ENCODE measurements at places on chromosomes 12 and 14.

GRCh38 chr14:90791486-90791885 is 24.7 kb downstream of the TTC7B start:
- DNase-seq = no peak

DNA sequence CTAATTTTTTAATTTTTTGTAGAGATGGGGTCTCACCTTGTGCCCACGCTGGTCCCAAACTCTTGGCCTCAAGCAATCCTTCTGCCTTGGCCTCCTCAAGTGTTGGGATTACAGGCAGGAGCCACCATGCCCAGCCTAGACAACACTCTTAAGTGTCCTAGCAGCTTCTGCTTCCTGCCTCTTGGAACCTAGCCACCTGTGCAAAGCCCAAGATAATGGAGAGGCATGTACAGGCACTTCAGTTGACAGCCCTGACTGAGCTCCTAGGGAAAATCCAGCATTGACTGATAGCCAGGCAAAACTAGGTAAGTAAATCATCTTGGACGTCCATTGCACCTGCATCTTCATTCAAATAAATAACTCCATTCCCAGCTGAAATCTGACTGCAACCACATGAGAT is 15.5 kb downstream of the COX14 start:
- DNase-seq = no peak

DNA sequence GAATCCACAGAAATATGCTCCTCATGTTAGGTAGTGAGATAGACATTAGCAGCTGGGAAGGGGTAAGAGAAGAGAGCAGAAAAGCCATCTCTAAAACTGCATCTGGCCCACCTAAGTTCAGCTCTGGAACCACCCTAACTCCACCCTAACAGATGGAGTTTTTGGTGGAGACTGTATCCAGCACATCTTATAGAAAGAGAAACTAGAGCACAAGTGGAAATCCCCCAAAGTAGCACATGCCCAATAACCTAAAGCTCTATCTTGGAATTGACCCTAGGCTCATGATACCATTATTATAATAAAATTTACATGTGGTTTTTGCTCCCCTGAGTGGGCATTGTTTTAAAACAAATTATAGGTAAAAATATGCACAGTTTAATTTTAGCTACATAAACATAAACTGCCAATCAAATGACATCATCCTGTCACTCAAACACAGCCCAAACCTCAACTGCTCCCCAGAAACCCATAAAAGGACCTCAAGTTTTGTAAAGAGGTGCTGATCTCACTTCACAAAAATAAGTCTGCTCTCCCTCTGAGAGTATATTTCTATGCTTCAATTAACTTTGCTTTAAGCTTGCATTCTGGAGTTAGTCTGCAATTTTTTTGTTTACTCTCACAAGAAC is 206.4 kb downstream of the PIK3C2G start:
- no peak for DNase-seq

DNA sequence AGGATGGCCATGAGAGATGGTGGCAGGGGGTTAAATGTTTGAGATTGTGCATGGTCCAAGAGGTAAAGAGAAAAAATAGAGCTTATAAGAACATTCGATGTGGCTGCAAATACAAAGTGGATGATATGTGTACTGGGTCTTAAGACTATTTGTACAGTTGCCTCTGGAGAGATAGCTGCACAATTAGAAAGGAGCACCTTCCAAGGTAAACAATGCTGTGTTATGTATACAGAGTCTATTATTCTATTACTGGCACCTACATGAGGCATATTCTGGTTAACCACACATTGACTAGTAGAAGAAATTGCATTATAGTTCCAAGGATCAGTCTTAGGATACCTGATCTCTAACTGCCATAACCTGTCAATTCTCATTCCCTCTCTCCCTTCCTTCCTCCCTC is 238.0 kb upstream of the FOXN3 start:
- no peak for DNase-seq

DNA sequence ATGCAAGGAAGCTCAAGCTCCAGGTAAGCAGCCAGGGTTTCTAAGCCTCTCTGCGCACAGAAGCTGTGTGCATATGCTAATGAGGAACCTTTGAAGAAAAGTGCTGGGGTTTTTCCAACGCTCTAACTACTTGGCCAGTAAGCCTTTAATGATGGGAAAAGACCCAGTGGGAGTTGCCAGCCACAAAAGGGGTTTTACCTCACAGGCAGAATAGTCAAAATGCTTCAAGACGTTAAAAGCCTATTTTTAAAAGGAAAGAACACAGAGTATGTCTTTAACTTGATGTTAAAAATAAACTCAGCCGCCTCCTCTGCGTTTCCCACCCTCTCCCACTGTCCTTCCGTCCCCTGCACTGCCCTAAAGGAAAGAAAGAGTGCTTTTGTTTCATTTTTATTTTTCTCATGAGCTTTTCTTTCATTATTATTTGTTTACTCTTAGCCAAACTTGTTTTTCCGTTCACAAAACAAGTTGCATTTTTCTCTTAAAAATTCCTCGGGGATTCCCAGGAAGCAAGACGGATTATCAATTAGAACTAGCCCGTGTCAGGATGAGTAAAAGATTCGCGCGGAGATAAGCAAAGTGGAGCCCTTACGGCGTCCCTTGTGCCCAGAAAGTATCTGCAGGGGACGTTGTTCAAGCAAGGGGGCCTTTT is 209.8 kb upstream of the NUDT4 start:
- DNase-seq = no peak

GRCh38 chr12:82671673-82672195 is 15.0 kb upstream of the TMTC2 start:
- DNase-seq = no peak

DNA sequence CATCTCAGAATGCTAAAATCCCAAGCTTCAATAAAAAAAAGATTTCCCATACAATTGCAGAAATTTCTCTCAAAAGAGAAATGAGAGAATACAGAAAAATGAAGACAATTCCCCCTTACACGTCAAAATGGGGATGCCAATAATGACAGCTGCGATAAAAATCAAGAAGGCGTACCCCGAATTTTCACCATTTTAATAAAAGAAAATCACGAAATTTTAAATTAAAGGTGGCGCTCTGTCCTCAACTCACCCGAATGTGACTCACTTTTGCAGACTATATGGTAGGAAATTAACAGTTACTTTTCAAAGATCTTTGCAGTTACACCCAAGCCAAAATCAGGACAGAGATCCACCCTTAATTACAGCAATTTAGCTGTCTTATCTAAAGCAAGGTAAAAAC is 2.1 kb downstream of the ATP2B1 start:
- no peak for DNase-seq

DNA sequence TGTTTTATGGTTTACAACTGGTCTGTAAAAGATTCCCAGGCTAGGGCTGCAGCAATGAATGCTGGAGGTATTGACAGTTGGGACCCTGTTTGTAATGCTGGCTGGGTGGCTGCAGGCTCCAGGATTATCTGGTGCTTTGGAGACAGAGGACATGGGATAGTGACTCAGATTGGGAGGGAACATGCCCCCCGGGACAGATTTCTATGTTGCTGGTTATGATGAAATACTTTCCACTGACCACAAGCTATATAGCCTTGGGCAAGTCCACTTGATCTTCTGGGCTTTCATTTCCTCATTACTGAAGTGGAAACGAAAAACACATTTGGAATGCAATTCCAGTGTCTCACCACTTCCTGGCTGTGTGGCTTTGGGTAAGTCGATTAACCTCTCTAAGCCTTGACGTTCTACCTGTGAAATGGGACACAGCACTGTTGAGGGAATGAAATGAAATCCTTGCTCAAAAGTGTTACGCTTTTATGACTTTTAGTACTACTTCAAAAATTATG is 6.3 kb upstream of the TPCN1 start:
- DNase-seq = no peak

DNA sequence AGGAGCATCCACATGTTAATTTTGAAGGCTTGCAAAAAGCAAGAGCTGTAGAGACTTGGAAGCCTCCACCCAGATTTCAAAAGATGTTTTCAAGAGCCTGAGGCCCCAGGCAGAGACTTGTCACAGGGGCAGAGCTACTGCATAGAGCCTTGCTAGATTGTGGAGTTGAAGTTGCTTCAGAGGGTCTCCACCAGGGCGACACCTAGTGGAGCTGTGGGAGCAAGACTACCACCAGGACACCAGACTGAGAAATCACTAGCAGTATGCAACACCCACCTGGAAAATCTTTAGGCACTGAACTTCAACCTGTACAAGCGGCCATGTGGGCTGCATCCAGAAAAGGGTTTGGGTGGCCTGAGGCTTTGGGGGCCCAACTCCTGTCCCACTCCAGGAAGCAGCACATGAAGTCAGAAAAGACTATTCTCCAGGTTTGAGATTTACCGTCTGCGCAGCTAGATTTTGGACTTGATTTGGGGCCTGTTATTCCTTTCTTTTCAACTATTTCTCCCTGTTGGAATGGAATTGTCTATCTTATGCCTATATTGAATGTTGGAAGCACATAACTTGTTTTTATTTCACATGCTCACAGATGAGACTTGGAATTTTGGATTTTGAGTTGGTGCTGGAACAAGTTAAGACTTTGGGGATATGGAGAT is 508.6 kb downstream of the FLRT2 start:
- DNase-seq = no peak

DNA sequence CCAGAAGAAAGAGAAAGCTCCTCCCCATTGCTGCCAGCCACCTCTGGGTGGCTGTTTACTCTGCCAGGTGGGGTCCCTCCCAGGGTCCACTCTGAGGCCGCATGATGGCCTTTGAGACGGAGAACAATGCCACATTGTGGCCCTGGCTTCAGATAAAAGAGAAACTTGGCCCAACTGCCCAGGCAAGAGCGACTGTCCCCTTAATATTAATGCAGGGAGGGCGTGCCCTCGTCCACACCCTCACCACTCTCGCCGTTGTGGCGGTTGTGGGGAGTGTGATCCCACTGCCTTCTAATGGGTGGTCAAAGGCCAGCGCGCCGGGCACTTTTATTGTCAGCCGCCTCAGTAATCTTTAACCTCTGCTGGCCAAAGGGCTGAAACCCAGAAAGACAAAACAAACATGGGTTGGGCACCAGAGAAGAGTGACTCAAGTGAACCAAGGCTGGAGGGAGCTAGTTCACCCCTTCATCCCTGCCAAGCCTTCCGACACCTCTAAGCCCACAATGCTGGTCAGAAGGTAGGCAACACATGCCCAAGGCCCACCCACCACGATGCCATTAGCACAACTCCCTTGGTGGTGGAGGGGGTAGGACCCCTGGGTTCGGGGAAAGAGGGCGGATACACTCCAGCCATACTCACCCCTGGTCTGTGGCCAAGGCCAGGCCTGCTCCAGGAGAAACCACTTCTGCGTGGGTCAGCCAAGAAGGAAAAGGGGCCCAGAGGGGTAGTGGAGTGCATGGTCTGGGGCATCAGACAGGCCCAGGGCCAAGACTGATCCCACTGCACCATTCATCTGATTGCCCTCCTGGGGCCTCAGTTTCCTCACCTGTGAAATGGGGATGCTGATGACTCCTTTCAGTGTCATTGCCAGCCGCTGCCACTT is 44.5 kb upstream of the BCL11B start:
- DNase-seq = no peak

- no peak for DNase-seq
Observed at GRCh38 chr12:93950311-93950710, 198.1 kb upstream of the PLXNC1 start.

- no peak for DNase-seq
Observed at GRCh38 chr14:65162031-65162430, 59.7 kb upstream of the MAX start.

DNA sequence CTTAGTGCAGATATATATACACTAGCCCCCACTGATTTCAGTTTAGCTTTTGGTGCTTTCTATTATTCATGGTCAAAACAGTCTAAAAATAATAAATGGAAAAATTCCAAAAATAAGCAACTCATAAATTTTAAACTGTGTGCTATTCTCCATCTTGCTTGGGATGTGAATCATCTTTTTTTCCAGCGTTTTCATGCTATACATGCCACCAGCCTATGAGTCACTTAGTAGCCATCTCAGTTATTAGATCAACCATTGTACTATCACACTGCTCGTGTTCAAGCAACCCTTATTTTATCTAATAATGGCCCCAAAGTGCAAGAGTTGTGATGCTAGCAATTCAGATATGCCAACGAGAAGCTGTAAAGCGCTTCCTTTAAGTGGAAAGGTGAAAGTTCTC is 73.9 kb upstream of the KRR1 start:
- DNase-seq = no peak

- no peak for DNase-seq
Observed at GRCh38 chr14:102802834-102803523, 25.7 kb downstream of the TRAF3 start.
